Endothelial cell (in vitro differentiated cells): ENCODE measurements at places on chromosomes 11 and 22.
A peak's percentile ranks its signal among the peaks of the same experiment; 100 is the strongest.

DNA sequence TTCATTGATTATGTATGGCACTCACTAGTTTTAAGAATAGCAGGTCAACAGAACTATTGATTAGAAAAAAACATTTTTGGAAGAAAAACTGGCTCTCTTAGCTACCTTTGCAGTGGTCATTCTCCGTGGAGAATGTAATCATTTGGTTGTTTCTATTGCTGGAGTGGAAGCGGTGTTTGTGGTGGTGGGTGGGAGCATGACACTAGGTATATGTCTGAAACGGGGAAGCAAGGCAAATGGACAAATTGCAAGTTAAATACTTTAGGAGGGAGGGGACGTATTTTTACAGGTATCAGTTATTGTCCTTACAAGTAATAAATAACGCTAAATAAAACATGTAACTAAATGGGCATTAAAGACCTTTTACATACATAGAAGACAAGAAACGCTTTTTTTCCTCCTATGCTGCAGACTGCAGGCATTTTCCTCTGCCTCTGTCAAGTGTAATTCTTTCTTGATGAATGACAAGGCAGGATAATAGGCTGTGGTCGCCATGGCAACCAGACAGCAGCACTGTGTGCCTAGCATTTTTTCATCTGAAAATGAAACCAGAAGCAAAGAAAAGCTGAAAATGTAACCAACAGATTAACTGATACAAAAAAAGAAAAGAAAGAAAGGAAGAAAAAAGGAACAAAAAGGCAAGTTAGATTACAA lies 46.2 kb downstream of the BLID start:
- peak; percentile 57 for DNase-seq

GRCh38 chr11:4006946-4007680 lies 87.5 kb upstream of the RRM1 start:
- DNase-seq = no peak

- DNase-seq = no peak
Observed at GRCh38 chr22:30640361-30640760, 4.8 kb downstream of the SLC35E4 start.

- DNase-seq = no peak
Observed at GRCh38 chr11:10375280-10375971, 70.6 kb downstream of the ADM start.

- DNase-seq = no peak
Observed at GRCh38 chr11:134413043-134413825, 1.2 kb upstream of the B3GAT1 start.

GRCh38 chr11:60594998-60595642 lies 79.9 kb downstream of the MS4A13 start:
- no peak for DNase-seq

DNA sequence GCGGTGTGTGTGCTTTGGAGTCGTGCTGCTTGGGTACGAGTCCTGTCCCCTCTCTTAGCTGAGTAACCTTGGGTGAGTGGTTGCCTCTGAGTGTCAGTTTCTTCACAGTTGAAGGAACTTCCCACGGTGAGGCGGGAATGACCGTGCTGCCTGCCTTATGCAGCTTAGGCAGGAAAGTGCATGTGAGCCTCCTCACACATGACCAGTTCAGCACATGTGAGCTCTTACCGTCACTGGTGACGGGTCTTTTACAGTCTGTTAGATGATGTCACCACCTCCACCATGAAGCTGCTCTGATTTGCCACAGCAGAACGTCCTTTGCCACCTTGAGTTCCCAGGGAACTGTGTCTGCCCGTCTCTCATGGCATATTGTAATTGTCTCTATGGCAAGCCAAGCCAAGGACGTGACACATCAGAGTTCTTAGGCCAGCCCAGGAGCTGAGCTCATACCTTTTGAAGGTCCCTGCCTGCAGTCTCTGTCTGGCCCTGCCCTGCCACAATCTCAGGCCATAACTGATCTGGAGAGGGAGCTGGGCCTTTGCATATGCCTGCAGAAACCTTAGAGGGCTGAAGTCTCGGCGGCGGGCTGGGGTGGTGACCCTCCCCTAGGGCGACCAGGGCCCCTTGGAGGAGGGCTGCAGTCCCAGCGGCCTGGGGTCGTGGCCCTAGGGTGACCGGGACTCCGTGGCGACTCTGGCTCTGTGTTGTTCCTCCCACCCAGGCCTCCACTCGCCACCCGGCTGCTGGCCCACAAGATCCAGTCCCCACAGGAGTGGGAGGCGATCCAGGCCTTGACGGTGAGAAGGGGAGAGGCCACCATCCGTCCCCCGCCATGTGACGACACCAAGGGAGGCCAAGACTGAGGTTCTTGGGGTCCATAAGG lies 7.8 kb downstream of the GGA1 start:
- DNase-seq = no peak

DNA sequence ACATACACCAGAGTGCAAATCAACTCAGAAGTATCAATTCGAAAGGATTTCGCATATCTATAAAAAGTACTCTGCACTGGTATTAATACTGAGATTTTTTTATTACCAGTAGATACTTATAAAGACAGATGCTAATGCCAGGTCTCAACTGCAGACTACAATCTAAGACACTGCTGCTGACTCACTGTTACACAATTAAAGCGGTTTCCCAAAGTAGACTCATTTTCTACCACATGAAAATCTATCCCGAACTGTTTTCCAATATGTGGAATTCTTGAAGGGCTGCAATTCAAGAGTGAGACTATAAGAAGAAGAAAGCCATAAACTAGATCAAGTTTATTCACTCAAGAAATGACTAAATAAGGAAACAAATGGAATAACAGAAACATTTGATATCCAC lies 57.2 kb upstream of the ARHGAP32 start:
- no peak for DNase-seq

- DNase-seq = no peak
Observed at GRCh38 chr11:117950993-117951961, 22.1 kb upstream of the TMPRSS13 start.

GRCh38 chr11:76318744-76319384 lies 62.1 kb downstream of the THAP12 start:
- DNase-seq = peak; percentile 88

DNA sequence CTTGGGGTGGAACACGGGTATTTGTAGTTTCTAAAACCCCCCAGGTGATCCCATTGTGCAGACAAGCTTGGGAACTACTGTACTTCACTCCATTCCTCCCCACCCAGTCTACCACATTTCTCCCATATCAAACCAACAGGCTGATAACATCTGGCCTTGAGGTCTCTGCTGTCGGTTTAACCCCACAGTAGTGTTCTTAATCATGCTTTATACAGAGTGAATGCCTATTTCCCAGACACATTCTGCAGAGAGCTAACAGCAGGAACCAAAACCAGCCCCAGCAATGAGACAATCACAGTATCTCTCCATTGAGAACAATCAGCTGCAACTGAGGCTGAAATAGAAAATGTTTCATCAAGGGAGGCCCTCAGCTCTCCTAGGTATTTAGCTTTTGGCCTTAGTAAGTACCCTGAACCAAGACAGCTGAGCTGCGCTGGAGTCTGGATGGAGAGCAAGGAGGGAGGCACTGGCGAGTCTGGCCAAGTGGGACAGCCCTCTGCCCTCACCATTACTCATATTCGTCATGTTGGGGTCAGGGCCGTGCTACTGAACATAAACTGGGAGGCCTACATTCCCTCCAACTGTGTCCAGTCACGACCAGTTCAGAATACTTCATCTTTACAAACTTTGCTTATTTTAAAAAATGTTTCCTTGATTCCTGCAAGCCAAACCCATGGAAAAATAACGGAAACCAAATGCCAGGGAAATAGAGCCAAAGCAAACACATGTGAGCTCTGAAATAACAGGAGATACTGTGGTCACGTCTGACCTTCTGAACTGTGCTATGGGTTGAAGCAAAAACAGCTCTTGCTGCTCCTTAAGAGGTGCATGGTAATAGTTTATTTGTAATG lies 81.0 kb downstream of the CCDC34 start:
- no peak for DNase-seq

DNA sequence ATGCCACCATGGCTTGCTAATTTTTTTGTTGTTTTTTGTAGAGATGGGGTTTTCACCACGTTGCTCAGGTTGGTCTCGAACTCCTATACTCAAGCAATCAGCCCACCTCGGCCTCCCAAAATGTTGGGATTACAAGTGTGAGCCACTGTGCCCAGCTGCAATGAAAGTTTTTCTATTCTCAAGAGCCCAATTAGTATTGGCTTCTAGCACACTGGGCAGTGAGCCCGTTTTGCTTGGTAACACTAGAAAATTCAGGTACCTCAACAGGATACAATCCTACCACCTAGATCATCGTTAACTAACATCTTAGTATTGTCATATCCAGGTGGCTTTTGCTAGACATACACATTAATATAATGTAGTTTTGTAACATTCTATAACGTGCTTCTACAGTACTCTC lies 19.0 kb downstream of the SEC14L3 start:
- no peak for DNase-seq

- DNase-seq = no peak
Observed at GRCh38 chr11:73393011-73393380, 16.8 kb downstream of the RELT start.

DNA sequence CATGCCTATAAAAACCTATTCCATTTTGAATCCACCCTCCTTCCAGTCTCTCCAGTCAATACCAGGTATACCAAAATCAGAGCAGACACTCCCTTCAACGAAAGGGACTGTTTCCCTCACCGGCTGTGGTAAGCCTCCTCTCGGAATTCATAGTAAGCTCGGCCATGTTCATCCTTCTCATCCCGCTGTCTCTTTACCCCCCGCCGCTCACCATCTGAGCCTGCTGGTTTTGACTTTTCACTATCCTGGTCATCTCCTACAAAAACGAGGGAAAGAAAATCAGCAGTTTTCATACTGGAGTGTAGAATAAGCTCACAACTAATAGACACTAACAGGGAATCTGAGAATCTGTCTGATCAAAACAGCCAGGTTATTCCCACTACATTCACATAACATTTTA lies 3.1 kb downstream of the HNRNPUL2 start:
- no peak for DNase-seq

DNA sequence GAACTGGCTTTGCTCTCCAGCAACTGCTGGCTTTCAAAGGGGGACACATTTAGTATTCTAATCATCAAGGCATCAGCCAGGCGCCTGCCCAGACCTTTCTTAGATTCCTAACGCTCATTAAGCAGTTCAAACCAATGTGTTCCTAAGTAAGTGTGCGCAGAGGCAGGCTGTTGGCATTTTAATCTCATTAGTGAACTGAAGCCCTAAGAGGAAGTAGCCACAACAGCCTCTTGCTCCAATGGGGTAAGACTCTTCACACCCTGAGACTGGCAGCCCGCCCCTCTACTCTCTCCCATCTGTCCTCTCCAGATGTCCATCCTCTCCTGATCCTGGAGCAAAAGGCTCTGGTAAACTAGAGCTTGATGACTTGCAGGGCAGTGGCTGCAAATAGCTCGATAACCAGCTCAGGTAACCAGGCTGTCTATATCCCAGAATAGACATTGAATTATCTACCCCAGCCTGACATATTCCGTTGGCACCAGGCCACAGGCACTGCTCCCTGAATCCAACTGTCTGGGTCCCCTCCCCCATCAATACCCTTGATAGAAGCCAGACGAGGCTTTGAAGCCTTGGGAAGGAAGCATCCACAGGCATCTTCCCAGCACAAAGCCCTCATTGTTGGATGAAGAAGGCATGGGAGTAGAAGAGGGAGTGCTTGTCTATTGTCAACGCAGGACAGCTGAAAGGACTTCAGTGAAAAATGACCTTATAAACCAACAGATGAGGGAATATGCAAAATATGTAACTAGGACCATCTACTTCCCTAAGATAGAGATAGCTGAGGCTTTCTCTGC lies 321.1 kb downstream of the TENM4 start:
- DNase-seq = no peak

DNA sequence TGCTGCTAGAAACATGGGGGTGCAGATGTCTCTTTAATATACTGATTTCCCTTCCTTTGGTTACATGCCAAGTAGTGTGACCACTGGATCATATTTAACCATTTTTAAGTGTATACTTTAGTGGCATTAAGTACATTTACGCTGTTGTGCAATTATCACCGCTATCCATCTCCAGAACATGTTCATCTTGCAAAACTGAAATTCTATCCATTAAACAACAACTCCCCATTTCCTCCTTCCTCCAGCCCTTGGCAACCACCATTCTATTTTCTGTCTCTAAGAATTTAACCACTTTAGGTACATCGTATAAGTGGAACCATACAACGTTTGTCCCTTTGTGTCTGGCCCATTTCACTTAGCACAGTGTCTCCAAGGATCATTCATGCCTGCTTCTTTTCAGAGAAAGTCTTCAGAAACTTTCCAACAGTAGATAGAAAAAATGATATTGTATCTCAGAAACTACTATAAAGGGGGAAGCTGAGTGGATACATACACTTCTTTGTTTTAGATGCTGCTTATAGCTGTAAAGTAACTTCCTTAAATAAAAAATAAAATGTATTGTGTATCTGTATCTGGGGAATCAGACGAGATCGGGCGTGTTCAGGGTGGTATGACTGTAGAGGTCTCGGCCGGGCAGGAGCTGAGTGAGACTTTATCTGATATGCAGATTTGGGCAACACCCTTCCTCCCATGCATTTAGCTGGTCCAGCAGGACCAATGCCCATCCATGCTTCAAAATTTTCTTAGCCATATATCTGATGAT lies 44.6 kb upstream of the ZBED5 start:
- DNase-seq = no peak

- DNase-seq = no peak
Observed at GRCh38 chr11:201966-202365, 5.2 kb downstream of the BET1L start.

DNA sequence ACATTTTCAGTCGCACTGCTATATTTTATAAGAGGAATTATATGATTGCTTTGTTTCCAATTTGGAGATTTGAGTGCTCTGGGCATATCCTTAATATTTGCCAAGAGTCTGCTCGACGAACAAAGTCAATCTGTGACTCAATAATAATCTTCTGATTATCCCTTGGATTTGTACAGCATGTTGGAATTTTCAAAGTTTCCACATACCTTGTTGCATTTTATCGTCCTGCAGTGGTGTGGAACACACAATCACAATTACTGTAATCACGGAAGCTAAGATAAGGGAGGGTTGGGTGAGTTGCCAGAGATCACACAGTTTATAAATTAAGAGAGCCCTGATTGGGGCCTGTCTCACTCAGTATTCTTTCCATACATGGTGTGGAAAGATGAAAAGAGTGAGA lies 189.3 kb downstream of the GUCY1A2 start:
- DNase-seq = no peak

DNA sequence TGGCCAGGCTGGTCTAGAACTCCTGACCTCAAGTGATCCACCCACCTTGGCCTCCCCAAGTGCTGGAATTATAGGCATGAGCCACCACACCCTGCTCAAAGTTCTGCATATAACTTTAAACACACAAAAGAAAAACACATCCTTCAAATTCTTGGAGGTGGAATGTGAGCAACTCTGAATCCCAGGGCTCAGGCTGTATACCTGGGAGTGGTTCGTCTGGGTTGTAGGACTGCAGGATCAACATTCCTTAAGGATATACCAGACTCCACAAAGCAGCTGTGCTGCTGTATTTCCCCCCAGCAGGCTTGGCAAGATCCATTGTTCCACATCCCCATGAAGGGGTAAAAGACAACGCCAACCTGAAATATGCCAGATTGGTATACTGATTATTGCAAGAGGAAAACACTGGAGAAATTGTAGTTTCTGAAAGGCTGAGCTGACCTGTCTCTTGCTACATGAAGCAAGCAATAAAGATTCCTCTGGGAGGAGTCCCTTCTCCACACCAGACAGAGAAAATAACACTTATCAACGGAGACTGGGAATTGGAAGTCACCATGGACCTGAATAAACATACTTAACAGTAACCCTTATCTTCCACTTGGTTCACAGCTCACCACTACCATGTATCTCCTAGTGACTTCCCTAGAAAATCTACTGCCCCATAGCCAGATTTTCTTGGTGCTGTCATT lies 12.2 kb upstream of the RPS3 start:
- no peak for DNase-seq

GRCh38 chr11:124301548-124301947 lies 12.2 kb downstream of the OR8D1 start:
- no peak for DNase-seq
